ENCODE measurements at places on chromosomes 16 and 17.

DNA sequence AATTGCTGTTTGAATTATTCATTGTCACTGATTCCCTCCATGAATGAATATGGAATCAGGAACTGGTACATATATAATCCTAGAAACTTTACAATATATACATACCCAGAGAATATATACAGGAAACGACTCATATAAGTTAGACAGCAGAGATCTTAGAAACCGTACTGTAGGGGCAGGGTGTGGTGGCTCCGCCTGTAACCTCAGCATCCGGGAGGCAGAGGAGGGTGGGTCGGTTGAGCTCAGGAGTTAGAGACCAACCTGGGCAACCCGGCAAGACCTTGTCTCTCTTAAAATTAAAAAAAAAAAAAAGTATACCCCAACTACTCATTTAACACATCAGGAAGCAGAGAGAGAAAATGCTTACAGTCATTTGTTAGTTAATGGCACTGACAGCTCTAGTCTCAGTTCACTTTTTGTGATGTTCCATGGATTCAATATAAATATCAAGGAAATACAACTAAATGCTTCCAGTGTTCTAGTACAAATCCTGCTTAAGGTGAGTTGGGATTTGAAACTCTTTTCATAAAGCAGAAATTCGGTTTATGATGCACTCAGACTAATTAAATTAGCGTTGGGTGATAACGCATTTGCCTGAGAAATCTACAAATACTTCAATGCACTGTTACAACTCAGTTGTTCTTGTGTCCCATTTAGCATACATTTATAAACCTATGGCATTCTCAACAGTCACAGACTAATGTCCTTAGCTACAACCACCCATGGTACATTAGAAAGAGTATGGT, 5.6 kb downstream of the GLG1 start:
- no peak for DNase-seq

GRCh38 chr17:63477480-63478440, 899 bp downstream of the ACE start:
- peak; percentile 58 for DNase-seq

DNA sequence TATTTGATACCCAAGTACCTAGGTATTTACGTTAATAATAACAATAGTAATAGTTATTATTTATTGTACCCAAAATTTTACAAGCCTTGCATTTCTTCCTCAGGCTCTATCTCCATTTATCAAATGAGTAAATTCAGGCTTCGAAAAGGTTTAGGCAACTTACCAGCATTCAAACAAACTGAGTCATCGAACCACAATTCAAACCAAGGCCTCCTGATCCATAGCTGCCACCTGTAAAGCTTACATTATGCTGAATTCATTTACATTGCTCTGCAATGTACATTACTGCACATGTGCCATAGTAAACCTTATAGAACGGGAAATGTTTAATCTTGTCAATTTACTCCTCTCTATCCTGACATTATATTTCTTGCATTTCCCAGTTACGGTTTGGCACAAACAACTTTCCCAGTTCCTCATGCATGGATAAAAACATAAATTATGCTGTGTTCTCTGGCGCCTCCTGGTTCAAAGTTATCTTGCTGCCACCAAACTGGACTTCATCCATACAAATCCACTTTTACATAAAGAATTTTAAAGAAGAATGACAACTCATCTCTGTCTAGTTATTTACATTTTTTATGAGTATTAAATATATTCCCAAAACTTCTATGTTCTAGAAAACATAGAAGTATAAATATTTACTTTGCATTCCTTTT, 360.6 kb upstream of the SOX9 start:
- DNase-seq = no peak

DNA sequence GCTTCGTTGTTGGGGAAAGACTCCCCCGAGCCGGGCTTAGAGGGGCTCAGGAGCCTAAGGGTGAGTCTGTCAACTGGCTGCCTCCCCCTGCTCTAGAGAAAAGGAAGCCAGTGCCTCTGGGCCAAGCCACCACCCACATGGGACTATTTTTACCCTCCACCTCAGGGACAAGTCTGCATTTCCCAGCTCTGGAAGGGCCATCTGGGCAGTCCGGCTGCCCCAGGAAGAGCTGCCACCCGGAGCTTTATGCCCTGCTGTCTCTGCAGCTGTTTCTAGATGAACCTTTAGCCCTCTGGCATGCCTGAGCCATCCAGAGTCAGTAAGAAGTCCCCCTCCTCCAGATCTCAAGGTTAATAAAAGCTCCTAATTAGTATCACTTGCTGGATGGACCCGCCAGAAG, 5.3 kb upstream of the RPRML start:
- no peak for DNase-seq

DNA sequence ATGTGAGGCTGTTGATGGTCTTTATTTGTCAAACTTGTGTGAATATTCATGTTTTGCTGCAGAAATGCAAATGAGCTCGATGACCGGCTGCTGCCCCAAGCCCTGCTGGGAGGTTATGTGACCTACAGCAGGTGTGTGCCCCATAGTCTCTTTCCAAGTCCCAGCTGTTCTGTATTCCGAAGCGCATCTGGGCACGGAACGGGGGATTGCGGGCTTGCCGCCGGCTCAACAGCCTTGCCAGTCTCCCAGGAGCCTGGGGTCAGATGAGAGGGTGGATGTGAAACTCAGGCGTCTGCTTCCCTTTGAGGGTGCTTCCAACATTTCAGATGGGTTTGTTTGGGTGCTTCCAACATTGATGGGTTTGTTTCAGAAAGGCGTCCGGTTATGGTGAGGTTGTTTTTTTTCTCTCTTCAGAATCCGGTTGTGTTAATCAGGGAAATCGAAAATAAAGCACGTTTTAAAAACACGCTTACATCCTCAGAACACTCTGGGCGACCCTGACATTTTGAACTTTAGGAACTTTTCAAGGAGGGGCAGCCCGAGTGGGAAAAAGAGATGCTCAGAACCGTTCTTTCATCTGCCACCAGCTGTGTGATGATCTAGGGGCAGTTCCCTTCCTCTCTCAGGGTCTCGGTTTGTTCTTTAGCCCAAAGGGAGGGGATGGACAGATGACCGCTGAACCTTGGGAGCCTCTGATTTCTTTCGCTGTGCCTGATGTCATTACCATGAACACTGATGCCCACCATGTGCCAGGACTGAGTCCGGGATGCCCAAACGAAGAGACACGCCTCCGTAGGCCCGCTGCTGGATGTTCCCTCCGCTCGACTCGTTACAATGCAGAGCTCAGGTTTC, 47.8 kb upstream of the AMZ2 start:
- no peak for DNase-seq

GRCh38 chr16:63653044-63653839, 1468.6 kb downstream of the CDH11 start:
- peak; percentile 45 for DNase-seq

DNA sequence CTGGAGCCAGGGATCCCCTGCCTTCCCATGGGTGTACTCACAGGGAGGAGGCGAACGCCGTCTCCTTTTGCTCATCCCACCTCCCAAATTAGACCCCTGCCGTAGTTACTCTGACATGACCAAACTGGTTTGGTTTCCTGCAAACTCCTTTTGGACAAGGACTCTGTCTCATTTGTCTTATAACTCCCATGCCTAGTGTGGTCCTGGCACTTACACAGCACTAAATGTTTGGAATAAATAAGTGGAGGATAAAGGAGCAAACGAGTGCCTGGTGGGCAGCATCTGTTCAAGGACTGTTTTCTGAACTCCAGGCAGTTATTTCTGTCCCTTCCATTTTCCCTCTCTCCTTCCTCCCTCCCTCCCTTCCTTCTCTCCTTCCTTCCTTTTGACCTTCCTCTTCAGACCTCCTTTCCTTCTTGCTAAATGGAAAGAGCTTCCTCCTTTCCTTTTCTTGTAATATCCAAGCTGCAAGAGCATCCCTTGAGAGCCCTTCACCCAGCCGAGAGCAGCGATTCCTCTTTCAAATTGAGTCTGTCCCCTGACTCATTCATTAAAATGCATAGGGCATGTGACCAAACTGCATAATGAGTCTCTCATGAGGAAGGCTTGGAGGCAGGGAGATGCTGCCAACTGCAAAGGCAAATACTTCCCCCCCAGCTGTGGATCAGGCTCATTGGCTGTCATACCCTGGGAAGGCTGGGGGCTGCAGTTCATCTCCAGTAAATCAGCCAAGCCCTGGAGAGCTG, 36.8 kb downstream of the CHD9 start:
- peak; percentile 79 for DNase-seq

GRCh38 chr17:72121164-72122009, 567 bp downstream of the SOX9 start:
- peak; percentile 43 for DNase-seq

DNA sequence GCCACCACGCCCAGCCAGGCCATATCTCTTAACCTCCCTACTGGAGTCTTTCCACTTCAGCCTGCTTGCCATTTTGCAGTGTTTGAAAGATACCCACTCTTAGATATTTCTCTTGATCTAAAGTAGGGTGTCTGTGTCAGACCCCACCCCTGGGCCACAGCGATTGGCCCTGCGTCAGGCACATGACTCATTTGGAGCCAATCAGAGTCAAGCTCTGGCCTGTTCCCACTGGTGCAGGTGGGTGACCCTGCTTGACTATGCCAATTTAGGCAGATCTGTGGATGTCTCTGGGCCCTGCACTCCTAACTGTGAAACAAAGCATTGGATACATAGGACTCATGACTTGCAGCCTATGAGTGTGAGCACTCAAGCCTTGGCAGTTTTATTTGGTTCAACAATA, 27.6 kb downstream of the FOXL1 start:
- DNase-seq = no peak

DNA sequence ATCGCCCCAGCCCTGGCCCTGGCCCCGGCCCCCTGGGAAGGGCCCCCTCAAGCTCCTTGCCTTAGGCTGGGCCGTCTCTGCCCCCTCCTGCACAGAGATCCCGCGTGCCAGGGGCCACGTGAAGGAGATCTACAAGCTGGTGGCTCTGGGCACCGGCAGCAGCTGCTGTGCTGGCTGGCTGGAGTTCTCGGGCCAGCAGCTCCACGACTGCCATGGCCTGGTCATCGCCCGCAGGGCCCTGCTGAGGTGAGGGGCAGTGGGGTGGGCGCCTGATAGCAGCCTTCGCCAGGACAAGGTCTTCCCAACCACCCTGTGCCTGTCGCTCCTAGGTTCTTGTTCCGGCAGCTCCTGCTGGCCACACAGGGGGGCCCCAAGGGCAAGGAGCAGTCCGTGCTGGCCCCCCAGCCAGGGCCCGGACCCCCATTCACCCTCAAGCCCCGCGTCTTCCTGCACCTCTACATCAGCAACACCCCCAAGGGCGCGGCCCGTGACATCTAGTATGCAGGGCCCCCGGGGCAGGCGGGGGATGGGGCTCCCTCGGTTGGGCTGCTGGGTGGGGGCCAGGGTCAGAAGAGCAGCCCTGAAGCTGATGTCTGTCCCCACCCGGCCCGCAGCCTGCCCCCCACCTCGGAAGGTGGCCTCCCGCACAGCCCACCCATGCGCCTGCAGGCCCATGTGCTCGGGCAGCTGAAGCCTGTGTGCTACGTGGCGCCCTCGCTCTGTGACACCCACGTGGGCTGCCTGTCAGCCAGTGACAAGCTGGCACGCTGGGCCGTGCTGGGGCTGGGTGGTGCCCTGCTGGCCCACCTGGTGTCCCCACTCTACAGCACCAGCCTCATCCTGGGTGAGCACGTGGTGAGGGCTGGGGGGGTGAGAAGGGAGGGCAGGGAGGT, 4.5 kb downstream of the ADAD2 start:
- DNase-seq = no peak

DNA sequence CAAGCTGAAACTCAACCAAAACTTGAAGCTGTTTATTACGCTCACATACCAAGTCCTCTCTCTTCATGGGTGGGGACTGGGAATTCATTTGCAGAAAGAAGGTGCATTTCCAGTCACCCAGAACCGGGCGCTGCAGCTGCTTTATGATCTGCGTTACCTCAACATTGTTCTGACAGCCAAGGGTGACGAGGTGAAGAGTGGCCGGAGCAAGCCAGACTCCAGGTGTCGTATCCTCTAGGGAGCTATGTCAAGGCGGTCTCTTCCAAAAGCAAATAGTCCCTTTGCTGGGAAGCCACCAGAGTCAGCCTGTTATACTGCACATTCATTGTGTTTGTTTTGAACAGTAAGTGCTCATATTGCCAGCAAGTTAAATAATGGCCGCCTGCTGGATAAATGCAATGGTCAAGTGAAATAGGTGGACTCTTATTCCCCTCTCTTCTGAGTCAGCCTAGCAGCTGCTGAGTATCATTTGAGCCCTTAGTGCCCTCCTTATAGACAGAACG, 12.7 kb downstream of the COG1 start:
- peak; percentile 59 for DNase-seq

- DNase-seq = no peak
These were observed at the start of gene ABCC3 for GRCh38 chr17:50634224-50634914. Gene ABCC3, plus strand, starts transcription at chr17:50634881. Its CDS starts 56 bp downstream, at chr17:50634937.

GRCh38 chr16:88331989-88332920, 50.5 kb upstream of the ZNF469 start:
- DNase-seq = no peak

DNA sequence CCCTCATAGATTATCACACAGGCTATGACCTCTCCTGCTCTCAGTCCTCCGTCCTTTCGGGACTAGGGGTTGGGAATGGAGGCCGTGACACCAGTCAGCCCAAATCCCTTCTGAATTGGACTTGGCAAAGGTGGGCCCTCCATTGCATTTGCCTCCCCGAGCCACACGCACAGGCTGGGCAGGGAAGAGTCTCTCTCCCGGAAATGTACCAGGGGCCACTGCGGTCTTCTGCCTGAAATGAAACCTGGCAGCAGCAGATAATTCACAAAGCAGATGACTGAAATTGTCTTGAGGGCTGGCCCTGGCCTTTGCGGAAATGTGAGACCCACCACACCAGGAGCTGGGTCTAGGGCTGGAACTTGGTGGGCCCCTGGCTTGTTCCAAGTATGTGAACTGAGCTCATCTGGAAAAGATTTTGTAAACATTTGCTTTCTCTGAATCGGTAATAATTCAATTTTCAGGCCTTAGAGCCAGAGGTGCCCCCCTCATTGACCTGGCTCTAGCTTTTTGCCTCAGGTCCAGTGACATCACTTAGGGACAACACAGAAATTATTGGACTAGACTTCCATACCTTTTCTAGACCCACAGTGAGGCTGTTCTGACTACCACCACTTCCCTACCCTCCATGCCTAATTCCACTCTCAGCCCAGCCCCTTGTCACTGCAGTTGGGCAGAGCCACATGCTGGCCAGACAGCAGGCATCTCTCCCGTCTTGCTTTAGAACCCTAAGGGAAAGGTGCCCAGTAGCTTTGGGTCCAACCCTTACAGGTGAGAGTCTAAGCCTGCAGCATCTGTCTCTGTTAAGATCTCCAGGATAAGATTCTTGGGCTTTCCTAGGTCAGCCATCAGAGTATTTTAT, 75.2 kb downstream of the CCDC182 start:
- no peak for DNase-seq

- no peak for DNase-seq
These were observed 449.0 kb upstream of the CDH5 start for GRCh38 chr16:65917466-65917865.

- DNase-seq = no peak
These were observed 13.2 kb upstream of the ITGA2B start for GRCh38 chr17:44402564-44403172.
